ENCODE measurements at places on chromosomes 3 and 15.
A peak's percentile ranks its signal among the peaks of the same experiment; 100 is the strongest.

GRCh38 chr15:92903631-92903965 is 3.5 kb downstream of the CHD2 start:
- no peak for DNase-seq

DNA sequence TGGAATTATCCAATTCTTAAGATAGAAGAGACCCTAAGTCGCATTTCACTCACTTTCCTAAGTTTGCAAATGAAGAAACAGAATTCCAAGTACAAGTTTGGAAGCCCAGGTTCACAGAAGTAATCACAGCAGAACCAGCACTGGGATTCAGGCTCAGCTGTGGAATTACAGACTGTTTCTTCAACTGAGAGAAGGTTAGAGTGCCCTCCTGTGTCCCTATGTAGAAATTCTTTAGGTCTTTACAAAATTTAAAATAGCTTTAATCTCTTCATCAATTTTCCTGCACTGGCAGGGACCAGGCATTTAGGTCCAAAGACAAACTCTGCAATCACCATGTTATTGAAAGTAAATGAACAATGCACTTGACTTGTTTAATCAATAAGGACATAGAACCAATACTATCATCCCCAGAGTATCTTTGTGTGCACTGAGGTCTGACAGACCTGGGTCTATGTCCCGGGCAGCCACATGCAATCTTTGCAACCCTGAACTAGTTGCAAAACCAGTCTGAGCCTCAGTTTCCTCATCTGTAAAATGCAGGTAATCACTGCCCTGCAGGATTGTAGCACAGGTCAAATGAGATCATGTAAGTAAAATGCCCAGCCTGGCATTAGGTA is 96.3 kb upstream of the ZBED2 start:
- DNase-seq, result peak; percentile 49

DNA sequence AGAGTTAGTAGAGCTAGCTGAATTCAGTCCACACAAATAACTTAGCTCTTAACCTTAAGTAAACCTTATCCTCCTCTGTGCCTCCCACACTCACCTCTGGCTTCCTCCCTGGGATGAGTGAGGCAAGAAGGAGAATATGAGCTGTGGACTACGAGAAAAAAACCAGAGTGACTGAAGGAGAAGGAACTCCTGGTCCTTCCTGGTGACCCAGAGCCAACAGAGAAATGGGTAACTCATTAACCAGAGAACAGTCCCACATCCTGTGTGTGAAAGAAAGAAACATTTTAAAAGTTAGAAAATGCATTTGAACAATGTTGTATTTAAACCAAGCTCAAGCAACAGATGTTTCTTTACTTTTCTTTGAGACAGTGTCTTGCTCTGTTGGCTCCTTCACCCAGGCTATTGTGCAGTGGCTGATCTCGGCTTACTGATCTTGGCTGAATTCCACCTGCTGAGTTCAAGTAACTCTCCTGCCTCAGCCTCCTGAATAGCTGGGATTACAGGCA is 27.5 kb upstream of the FAM81A start:
- no peak for DNase-seq

DNA sequence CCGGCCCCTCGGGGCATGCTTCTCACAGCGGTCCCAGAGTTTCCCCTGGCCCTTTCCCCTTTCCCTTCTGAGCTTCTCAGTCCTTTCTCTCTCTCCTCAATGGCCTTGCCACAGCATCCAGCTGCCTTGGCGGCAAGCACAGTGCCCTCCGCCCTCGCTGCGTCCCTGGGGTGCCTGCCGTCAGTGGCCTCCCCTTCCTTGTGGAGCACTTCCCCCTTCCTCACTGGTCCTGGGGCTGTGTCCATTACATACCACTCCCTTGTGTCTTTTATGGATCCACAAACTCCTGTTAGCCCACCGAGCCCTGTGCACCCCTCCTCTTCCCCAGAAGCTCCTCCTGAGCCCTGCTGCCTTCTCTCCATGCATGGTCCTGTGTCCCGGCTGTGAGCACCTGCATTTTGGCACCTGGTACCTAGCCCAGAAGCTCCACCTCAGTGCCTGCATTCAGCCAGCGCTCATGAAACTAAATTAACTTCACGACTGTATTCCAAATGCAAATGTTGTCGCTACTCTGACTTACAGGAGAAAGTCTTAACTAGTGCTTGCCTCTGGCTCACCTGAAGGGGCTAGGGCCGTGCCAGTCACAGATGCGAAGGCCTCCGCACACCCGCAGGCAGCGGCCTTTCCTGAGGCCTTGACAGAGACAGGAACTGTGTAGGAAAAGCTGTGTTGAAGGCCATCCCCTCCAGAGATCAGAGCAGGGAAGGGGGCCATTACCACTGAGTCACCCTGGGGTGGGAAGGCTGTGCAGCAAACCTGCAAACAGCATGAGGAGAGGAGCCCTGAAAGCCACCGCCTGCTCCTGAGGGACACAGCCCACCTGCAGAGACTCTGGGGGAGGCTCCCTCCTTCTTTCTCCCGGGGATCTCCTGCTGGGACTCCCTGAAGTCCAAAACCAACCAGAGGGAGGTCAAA is 19.1 kb upstream of the KLF13 start:
- no peak for DNase-seq

GRCh38 chr3:169573148-169573547 is 90.4 kb downstream of the MECOM start:
- DNase-seq, result no peak

DNA sequence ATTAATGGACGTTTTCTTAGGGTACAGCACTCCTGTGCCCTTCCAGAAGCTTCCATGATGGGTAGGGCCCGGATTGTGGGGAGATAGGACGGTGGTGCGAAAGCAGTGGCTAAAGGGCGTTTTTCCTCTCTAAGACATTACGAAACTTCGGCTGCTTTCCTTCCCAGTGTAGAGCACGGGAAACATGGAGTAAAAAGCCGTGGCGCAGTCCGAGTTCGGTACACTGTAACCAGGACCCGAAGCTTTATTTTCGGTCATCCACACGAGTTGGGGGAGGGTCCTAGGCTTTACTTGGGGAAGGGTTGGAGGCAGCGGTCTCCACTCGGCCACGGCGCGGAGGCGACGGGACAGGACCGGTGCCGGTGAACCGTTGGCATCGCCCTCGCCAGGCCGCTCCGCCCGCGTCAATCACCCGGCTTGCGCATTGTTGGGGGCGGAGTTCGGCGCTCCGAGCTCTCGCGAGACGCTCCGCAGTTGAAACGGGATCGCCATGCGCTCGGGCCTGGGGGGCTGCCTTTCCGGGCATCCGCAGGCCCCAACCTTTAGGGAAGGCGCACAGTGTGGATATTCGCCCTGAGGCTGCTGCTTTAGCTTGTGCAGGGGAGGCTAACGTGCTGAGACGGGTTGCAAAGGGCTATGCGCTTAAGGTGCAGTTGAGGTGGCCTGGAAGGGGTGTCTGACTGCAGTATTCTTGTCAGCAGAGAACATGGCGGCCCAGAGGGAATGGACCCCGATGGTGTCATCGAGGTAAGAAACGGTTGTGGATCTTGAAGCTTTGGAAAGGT is 546 bp downstream of the EIF4A2 start:
- DNase-seq, result peak; percentile 84

DNA sequence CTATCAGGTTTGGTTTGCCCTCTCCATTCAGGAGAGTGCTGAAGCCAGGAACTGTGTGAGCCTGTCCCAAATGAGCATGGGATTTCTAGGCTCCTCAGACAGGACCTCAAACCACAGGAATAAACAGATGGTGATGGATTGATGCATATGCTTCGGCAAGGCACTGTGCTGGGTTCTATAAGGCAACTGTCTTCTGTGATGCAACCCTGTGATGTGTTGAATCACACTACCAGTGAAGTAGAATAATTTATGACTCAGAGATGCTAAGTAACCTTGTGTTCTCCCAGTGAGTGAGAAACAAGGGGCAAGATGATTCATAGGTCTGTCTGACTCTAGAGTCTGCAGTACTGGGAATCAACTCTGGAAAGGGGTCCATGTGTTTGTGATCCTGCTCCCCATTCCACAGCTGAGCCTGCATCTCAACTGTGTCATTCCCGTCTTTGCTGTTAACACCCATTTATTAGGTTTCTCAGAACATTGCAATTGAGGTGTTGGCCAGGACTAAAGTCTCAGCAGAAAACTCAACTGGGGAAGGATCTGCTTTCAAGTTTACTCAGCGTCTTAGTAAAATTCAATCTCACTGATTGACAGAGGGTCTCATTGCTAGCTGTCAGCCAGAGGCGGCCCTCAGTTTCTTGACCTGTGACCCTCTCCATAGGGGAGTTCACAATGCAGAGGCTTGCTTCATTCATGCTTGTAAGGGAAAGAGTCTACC is 510.1 kb upstream of the CFAP20DC start:
- DNase-seq, result no peak

DNA sequence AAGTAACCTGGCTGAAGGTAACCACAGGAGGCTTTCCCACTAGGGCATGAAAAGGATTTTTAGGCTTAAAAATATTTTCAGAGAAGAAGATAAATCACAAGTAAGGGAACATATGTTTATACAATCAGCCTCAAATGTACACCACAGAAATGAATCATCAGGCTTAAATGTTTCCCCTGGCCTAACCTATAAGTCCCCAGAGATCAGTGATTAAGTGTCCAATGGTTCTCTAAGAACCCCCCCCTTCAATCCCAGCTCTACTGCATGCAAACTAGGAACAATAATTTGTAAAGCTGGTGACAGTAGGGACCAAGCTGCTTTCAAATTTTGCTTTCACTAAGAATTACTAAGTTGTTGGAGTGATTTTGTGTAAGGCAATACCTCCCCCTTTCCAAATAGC is 431.6 kb upstream of the LMCD1 start:
- DNase-seq, result no peak

- no peak for DNase-seq
Observed at GRCh38 chr15:64288577-64288976, 67.4 kb downstream of the CSNK1G1 start.
